ENCODE measurements at places on chromosomes 13 and 19. TPM values are rescaled to one million over a fixed set of nuclear protein-coding genes. Genes with fewer than 3 reads are reported as not detected.

CEACAM1 gene
- total RNA-seq: 2.4 TPM

FCGBP gene
- total RNA-seq: 6.4 TPM

SLC25A41 gene
- total RNA-seq: 0.21 TPM

ZNF540 gene
- total RNA-seq: 0.39 TPM

DNA sequence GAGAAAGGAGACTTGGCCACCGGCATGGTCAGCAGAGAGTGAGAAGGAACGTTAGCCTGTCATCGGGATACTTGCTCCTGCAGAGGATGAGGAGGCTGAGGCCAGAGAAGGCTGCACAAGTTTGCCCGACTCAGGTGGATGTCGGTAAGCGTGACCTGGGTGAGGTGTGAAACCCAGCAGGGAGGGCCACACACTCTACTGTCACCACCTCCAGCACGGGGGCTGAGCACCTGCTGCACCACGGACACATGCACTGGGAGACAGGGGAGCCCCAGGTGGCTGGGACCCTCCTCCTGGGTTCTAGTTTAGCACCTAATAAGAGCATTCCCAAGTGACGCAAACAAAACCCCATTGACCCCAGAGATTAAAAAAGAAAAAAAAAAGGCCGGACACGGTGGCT, 17.3 kb downstream of the MLLT1 start:
- H3K4me1 ChIP-seq: no peaks in the 10 kb centered on the region
- no peak overlapping the region for H3K4me3 ChIP-seq
- no peak for DNase-seq

DNA sequence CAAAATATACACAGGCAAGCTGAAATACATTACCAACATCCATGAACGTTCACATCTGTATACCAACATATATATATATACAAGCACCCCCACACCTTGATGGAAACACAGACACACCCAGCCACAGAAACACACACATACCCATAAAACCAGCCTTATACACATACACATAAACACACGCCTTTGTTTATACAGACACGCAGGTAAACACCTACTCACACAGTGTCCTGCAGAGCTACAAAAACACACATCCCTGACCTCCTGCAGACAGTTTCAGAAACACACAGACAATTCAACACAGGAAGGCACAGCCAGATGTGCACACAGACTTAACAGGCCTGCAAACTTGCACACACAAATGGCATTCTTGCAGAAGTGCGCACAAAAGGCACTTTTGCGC, 21.3 kb upstream of the IRGC start:
- no peaks in the 10 kb centered on the region for H3K27me3 ChIP-seq
- no peaks in the 10 kb centered on the region for H3K36me3 ChIP-seq
- H3K4me3 ChIP-seq: no peak overlapping the region
- H3K4me1 ChIP-seq: no peaks in the 10 kb centered on the region

DNA sequence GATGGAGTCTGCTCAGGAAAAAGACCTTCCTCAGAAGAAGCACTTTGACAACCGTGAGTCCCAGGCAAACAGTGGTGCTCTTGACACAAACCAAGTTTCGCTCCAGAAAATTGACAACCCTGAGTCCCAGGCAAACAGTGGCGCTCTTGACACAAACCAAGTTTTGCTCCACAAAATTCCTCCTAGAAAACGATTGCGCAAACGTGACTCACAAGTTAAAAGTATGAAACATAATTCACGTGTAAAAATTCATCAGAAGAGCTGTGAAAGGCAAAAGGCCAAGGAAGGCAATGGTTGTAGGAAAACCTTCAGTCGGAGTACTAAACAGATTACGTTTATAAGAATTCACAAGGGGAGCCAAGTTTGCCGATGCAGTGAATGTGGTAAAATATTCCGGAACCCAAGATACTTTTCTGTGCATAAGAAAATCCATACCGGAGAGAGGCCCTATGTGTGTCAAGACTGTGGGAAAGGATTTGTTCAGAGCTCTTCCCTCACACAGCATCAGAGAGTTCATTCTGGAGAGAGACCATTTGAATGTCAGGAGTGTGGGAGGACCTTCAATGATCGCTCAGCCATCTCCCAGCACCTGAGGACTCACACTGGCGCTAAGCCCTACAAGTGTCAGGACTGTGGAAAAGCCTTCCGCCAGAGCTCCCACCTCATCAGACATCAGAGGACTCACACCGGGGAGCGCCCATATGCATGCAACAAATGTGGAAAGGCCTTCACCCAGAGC, 16.2 kb upstream of the ZNF544 start:
- H3K27ac ChIP-seq: no peak overlapping the region
- H3K4me3 ChIP-seq: no peak overlapping the region
- no peak for DNase-seq
- H3K27me3 ChIP-seq: no peaks in the 10 kb centered on the region
- no peaks in the 10 kb centered on the region for H3K4me1 ChIP-seq
- H3K36me3 ChIP-seq: no peaks in the 10 kb centered on the region

DNA sequence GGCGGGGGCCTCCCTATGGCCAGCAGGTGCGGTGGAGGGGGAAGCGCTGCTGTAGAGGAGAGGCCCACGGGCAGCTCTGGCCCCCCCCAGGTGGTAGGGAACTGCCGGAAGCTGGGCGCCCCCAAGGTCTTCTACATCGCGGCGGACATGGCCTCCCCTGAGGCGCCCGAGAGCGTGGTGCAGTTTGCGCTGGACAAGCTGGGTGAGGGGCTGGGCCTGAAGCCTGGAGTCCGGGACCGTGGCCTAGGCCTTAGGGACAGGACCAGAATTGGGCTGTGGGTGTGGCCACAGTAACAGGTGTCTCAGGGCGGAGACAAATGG, 3.8 kb upstream of the RPL36 start:
- H3K36me3 ChIP-seq: peaks cover 7% of the 10 kb centered on the region
- H3K27ac ChIP-seq: no peak overlapping the region
- H3K4me1 ChIP-seq: no peaks in the 10 kb centered on the region
- no peak for DNase-seq
- peak overlapping the region; percentile 46 for H3K4me3 ChIP-seq

DNA sequence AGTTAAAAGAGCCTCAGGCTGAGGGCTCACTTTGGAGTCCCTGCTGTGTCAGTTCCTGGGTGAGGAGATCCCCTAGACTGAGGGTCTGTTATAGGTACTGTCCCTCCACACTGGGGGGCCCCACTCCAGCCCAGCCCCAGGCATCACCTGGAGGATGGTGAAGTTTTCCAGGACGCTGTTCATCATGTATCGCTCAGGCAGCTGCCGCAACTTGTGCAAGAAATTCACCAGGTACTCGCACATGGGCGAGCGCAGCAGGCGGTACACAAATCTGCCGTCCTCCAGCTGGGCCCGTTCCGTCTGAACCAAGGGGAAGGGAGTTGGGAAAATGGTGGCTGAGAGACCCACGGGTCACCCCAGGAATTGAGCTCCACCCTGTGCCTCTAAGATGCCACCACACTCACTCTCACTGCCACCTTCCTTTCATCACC, 7.1 kb downstream of the CD37 start:
- no peak for DNase-seq
- H3K4me3 ChIP-seq: no peak overlapping the region
- no peaks in the 10 kb centered on the region for H3K36me3 ChIP-seq
- H3K27ac ChIP-seq: no peak overlapping the region
- peaks cover 3% of the 10 kb centered on the region for H3K4me1 ChIP-seq

GRCh38 chr13:110528911-110529310, 32.6 kb downstream of the RAB20 start:
- no peaks in the 10 kb centered on the region for H3K27me3 ChIP-seq
- peaks cover 23% of the 10 kb centered on the region for H3K4me1 ChIP-seq
- DNase-seq: no peak
- no peaks in the 10 kb centered on the region for H3K36me3 ChIP-seq
- H3K4me3 ChIP-seq: no peak overlapping the region
- peak overlapping the region; percentile 3 for H3K27ac ChIP-seq

- H3K4me1 ChIP-seq: no peaks in the 10 kb centered on the region
- H3K4me3 ChIP-seq: no peak overlapping the region
Observed at GRCh38 chr13:46643165-46643777, 90.3 kb downstream of the LRCH1 start.

DNA sequence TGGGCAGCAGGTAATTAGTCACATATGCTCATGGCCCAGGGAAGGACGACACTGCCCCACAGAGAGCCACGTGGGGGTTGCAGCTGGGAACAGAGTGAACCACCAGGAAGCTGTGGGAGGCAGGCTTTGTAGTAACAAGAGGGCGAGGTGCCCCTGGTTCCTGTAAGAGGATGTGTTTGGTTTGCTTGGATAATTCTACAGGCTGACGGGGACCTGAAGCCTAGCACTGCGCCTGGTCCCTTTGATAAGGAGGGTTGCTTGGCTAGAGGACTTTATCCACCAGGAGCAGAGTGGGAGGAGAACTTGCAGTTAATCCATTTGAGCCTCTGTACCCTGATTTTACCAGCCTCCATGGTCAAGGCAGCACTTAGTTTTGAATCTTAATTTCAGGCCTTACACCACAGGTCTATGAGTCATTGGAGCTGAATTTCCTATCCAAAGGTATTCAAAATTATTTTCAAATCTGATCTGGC, 67.4 kb upstream of the CLDN10 start:
- no peak for DNase-seq
- no peaks in the 10 kb centered on the region for H3K36me3 ChIP-seq
- no peaks in the 10 kb centered on the region for H3K4me1 ChIP-seq
- no peak overlapping the region for H3K27ac ChIP-seq
- no peak overlapping the region for H3K4me3 ChIP-seq

GRCh38 chr13:92187378-92187989, 789.1 kb downstream of the GPC5 start:
- no peaks in the 10 kb centered on the region for H3K36me3 ChIP-seq
- no peaks in the 10 kb centered on the region for H3K27me3 ChIP-seq
- DNase-seq: peak; percentile 15

DNA sequence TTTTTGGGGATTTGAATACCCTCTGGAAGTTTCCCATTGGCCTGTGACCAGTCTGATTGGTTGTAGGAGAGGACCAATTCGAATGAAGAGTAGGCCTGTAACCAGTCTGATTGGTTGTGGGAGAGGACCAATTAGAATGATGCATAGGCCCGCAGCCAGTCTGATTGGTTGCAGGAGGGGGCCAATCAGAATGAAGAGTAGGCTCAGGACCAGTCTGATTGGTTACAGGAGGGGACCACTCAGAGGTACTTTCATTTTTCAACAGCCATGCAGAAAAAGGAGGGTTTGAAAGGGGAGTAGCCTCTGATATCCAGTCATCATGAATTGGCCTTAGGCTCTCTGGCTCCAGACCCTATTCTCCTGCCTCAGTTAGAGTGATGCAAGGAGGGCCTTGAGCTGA, 30.4 kb upstream of the SLC1A5 start:
- no peak overlapping the region for H3K27ac ChIP-seq
- no peak for DNase-seq
- H3K27me3 ChIP-seq: no peaks in the 10 kb centered on the region
- no peaks in the 10 kb centered on the region for H3K36me3 ChIP-seq
- H3K4me3 ChIP-seq: no peak overlapping the region
- no peaks in the 10 kb centered on the region for H3K4me1 ChIP-seq

- peak; percentile 51 for DNase-seq
- H3K4me1 ChIP-seq: no peaks in the 10 kb centered on the region
- peak overlapping the region; percentile 28 for H3K4me3 ChIP-seq
- no peaks in the 10 kb centered on the region for H3K27me3 ChIP-seq
Observed at GRCh38 chr13:26482451-26483197, 74.9 kb upstream of the WASF3 start.

GRCh38 chr13:70666883-70667556, 558.8 kb upstream of the KLHL1 start:
- no peak overlapping the region for H3K27ac ChIP-seq
- H3K4me1 ChIP-seq: no peaks in the 10 kb centered on the region
- no peak for DNase-seq
- no peaks in the 10 kb centered on the region for H3K36me3 ChIP-seq

DNA sequence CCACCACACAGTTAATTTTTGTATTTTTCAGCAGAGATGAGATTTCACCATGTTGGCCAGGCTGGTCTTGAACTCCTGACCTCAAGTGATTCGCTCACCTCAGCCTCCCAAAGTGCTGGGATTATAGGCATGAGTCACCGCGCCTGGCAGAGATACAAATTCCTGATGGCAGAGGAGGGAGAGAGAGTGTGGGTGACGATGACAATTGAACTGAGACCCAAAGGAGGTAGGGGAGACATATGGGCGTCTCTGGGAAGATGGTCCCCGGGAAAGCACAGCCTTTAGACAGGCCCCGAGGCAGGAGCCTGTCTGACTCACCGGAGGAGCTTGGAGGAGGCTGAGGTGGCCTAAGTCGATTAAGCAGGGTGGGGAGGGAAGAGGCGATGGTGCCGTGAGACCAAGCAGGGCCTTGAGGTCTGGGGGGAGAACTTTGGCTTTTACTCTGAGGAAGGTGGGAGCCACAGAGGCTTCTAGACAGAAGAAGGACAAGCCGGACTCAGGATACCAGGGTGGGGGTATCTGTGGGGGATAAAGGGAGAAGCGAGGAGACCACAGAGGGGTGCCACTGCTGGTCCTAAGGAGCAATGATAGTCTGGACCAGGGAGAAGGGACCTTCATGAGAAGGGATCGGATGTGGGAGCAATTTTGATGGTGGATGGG, 38.2 kb downstream of the ARRDC2 start:
- no peak for DNase-seq
- peak overlapping the region; percentile 77 for H3K27ac ChIP-seq
- no peaks in the 10 kb centered on the region for H3K27me3 ChIP-seq
- no peak overlapping the region for H3K4me3 ChIP-seq
- H3K36me3 ChIP-seq: no peaks in the 10 kb centered on the region

- H3K27ac ChIP-seq: peak overlapping the region; percentile 100
- peaks cover 92% of the 10 kb centered on the region for H3K4me1 ChIP-seq
- H3K36me3 ChIP-seq: peaks cover 4% of the 10 kb centered on the region
Observed at GRCh38 chr13:97243915-97244781, 22.0 kb downstream of the MBNL2 start.

DNA sequence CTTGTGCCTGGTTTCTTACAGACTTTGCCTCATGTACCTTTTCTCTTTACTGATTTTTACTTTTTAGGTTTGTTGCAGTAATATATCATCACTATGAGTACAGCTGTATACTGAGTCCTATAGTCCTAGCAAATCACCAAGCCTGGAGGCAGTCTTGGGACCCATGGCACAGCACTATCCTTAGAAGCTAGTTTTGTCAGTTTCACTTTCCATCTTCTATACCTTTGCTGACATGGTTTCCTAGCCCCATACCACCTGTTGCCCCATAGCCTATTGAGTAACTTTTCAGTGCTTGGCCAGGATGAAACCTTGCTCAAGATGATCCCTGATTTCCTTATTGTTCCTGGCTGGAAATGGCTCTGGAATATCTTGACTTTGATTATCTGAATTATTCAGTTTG, 826.4 kb downstream of the GPC5 start:
- H3K36me3 ChIP-seq: no peaks in the 10 kb centered on the region
- H3K27ac ChIP-seq: no peak overlapping the region
- DNase-seq: no peak
- no peaks in the 10 kb centered on the region for H3K27me3 ChIP-seq
- no peak overlapping the region for H3K4me3 ChIP-seq

- H3K4me1 ChIP-seq: no peaks in the 10 kb centered on the region
- no peaks in the 10 kb centered on the region for H3K27me3 ChIP-seq
- H3K27ac ChIP-seq: no peak overlapping the region
- H3K4me3 ChIP-seq: no peak overlapping the region
- H3K36me3 ChIP-seq: no peaks in the 10 kb centered on the region
Observed at GRCh38 chr13:20940083-20940482, 37.5 kb upstream of the XPO4 start.

Measured in Panc1 (cell line).